ENCODE measurements at places on chromosomes 11 and 22.

- DNase-seq, result no peak
These were observed 88.5 kb downstream of the WNT7B start for GRCh38 chr22:45888221-45889092.

- no peak for DNase-seq
These were observed 699.0 kb downstream of the ETS1 start for GRCh38 chr11:127888386-127888785.

GRCh38 chr11:70532066-70532440 lies 133.7 kb downstream of the CTTN start:
- DNase-seq, result no peak

DNA sequence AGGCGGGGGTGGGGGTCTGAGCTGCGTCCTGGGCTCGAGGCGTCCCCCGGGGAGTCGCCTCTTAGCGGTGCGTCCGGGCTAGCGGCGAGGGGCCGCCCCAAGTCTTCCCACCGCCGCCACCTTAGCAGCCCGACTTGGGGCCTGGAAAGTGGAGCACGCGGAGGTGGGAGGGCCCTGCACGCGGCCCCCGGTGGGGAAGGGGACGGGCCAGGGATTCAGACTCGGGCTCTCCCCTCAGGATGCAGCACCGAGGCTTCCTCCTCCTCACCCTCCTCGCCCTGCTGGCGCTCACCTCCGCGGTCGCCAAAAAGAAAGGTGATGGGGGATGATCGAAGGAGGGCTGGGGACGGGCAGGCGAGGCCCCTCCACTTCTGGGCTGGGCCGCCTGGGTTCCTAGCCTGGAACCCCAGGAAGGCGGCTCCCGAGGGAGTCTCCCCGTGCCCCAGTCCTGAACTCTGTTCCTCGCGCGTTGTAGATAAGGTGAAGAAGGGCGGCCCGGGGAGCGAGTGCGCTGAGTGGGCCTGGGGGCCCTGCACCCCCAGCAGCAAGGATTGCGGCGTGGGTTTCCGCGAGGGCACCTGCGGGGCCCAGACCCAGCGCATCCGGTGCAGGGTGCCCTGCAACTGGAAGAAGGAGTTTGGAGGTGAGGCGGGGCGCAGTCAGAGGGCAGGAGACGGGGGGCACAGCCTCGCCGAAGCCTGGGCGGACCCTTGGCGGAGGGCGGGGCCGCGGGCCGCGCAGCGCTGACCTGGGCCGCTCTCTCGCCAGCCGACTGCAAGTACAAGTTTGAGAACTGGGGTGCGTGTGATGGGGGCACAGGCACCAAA lies 563 bp downstream of the MDK start:
- DNase-seq, result no peak

DNA sequence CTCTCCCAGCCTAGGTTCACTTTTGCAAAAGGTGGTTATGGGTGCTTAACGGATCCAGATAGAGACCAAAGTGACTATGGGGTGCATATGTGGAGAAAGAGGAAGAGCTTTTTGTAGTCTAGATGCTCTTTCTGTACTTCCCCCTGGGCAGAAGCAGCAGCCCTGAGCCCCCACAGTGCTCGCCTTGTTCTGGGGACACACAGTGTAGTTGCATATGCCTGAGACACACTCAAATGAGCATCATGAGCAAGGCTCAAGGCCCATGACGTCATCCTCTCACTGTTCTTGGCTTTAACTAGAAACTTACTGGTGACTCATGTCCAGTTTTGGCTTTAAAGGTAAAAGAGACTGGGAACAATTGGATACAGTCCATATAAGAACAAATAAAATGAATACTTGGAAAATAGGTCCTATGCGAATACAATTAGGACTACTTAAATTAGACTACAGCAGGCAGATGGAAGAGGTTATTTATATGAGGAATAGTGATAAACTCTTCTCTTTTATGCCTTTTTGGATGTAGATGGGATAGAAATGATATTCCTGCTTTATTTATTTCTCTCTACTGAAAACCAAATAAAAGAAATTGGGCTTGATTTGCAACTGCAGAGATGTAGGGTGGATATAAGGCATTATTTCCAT lies 20.1 kb upstream of the PEX26 start:
- no peak for DNase-seq

DNA sequence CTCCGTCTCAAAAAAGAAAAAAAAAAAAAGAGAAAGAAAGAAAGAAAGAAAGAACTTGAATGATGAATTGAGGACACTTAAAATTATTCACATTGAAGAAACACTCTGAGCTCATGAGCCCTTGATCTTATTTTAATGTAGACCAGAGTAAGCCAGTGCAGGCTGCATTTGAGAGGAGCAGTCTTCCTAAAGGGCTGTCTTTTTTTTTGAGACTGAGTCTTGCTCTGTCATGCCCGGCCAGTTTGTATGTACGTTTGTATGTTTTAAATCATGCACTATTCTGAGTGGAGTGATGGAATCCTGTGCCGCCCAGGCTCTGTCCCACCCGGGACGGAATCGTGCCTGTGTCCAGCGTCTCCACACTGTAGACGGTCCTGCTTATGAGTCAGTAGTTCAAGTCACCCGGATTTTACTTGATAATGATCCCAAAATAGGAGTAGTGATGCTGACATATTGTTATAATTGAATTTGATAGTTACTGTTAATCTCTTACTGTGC lies 9.6 kb downstream of the FGF4 start:
- DNase-seq, result no peak

- DNase-seq, result no peak
These were observed 144.5 kb downstream of the CCDC34 start for GRCh38 chr11:27218421-27219038.

DNA sequence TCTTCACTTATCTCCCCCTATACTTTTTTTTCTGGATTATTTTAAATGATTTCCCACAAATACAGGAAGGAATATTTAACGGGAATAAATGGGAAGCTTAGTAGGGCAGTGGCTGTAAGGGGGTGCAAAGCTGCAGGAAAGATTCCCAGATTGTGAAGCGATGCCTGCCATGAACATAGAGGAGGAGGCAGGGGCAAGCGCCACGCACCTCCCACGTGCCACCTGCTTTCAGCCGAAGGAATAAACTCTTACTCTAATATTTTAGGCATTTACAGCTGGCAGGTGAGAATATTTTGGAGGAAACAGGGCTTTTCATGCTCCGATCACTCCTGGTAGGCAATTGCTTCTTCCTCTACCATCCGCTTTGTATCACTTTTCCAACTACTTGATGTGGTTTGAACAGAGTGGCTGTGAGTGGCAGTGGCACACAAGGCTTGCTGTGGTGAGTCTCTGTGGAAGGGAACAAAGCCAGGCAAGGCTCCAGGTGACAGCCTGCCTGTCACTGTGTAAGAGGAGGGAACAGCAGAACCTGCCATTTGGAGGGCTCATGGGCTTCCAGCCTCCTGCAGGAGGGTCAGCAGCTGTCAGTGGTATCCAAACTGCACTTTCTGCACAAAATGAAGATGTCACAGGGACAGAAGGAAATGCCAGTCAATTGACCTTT lies 54.5 kb upstream of the PLET1 start:
- DNase-seq, result no peak

- no peak for DNase-seq
These were observed 1504.8 kb downstream of the BRD1 start for GRCh38 chr22:48322907-48323306.

DNA sequence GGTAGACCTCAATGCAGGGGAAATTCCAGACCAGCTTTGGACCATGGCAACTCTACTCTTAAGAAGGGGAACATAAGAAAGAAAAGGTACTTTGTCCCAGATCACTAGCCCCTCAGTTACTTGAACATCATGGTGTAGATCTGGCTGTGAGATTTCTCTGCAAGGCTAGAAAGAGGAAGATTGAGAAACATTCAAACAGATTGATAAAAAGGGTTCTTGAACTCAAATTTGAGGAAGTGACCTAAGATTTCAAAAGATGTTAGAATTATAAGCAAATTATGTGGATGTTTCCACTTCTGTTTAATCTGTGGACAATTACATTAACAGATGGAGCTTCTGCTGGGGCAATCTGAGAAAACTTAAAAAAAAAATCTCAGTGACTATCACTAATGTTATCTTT lies 21.8 kb upstream of the UPB1 start:
- DNase-seq, result no peak

- no peak for DNase-seq
These were observed 225.7 kb downstream of the FAM76B start for GRCh38 chr11:95563859-95564258.

DNA sequence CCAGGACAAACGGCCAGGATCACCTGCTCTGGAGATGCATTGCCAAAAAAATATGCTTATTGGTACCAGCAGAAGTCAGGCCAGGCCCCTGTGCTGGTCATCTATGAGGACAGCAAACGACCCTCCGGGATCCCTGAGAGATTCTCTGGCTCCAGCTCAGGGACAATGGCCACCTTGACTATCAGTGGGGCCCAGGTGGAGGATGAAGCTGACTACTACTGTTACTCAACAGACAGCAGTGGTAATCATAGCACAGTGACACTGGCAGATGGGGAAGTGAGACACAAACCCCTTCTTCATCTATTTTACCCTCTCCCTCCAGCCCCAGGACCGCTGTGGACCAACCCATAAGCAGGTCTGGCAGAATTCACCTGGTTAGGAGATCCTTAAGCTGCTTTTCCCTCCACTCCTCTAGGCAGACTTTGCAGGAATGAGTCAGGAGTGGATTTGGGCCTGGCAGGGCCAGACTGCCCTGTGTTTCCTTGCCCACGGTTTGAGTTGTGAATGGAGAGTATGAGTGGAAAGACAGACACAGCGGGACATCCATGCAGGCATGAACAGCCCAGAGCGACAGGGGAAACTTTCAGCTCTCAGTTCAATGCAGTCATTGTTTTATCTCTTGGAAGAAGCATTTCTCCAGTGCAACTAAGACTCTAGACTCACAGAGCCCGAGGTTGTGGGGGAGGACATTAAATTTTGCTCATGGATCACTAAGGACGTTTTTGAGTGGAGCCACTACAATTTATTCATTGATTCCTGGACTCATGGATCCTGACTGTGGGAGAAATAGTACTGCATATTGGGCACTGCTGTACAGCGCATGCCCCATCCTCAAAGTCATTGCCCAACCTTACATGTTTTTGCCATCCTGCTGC lies 75.3 kb upstream of the IGLL5 start:
- DNase-seq, result no peak

DNA sequence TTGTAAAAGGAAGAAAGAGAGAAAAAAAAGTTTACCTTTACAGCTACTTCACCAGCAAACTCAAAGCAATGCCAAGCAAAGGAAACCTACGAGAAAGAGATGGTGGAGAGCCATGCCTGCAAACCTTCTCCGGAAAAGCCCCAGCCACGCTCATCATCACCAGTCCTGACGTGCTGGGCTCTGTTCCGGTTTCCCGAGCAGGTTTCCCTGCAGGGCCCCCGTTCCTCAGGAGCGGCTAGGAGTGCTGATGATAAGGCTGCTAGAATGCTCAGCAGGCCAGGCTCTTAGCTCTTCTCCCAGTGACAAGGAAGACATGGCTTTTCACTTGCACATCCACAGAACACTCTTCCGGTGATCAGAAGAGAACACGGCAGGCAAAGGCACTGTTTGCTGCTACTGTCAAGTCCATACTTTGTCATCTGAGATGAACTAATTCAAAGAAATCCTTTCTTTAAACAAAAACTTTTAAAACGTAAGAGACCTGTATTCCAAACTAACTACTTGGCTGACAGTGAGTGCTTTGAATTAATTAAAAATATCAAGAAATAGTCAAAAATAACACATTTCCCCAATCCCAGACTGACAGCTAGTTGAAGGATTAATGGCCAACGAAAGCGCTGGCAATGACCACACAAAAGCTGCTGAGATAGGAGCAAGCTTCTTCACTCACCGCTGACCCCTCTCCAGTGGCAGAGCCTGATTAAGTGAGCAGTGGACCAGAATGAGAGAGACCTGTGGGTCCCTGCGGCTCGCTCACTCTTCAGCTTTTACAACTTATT lies 35.8 kb downstream of the DUSP8 start:
- DNase-seq, result no peak

DNA sequence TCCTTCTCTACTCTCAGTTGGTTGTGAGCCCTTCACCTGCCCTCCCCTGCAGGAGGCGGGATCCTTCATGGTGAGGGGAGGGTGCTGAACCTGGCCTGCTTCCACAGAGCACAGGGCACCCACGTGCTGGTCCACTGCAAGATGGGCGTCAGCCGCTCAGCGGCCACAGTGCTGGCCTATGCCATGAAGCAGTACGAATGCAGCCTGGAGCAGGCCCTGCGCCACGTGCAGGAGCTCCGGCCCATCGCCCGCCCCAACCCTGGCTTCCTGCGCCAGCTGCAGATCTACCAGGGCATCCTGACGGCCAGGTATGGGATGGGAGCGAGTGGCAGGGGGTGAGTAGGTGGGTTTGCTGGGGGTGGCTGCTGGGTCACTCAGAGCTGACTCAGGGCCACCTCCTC lies 6.3 kb downstream of the SSH3 start:
- no peak for DNase-seq

DNA sequence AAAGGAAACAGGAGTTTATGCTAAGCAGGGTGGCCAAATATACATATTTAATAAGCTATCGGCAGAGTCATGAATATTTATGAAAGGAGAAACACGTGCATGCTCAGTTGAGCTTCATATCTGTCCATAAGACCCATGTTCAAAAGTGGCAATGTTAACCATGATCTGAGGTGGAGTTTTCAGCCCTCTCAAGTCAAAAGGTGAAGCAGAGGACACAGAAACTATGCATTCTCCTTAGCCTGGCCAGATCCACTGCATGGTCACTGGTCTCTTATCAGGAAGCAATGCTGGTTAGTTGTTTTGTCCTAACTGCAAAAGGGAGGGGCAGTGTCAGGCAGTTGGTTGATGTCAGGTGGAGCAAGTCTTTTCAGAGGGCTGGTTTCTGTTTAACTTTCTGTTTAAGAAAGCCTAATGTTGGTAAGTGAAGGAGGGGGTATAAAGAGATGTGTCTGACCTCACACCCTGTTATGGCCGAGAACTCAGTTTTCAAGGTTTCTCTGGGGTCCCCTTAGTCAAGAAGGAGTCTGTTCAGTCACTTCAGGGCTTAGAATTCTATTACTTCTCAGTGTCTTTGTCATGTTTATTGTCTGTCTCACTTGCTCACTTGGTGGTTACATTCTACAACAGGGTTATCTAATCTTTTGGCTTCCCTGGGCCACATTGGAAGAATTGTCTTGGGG lies 5.5 kb upstream of the SELENOH start:
- DNase-seq, result no peak

DNA sequence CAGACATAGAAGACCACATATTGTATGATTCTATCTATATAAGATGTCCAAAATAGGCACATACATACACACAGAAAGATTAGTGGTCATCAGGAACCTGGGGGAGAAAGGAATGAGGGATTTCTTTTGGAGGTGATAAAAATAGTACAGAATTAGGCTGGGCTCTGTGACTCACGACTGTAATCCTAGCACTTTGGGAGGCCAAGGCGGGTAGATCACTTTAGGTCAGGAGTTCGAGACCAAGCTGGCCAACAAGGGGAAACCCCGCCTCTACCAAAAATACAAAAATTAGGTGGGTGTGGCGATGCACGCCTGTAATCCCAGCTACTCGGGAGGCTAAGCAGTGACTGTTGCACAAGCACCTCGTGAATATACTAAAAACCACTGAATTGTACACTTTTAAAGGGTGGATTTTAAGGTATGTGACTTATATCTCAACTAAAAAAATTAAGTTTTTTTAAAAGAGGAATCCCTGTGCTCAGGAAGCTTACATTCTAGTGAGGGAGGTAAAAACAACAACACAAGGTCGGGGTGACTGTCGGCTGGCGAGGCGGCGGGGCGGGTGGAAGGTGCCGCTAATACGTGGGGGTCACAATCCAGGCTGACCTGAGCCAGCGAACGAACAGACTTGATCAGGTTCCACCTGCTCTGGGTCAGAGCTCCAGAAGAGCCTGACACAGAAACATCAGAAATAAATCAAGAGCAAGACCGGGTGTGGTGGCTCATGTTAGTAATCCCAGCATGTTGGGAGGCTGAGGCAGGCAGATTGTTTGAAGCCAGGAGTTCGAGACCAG lies 25.3 kb upstream of the TESMIN start:
- DNase-seq, result no peak

Measured in T-helper 9 cell (primary cell).